ENCODE measurements at places on chromosomes 4 and X.

DNA sequence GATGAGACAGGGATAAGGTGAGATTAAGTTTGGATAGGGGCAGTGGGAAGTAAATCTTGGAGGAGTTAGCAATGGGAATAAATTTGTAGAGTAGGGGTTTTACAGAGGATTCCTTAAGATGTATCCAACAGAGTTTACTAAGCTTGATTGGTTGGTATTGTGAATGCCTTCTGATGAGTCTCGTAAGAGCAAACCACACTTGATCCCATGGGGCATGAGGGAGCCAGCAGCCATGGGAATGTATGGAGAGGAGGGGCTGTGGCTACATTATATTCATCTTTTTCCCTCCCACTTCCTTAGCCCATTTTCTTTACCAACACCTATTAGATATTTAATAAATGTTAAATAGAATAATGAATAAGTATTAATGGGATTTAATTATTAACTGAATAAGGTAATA is 126.6 kb upstream of the NDST3 start:
- no peak for DNase-seq

DNA sequence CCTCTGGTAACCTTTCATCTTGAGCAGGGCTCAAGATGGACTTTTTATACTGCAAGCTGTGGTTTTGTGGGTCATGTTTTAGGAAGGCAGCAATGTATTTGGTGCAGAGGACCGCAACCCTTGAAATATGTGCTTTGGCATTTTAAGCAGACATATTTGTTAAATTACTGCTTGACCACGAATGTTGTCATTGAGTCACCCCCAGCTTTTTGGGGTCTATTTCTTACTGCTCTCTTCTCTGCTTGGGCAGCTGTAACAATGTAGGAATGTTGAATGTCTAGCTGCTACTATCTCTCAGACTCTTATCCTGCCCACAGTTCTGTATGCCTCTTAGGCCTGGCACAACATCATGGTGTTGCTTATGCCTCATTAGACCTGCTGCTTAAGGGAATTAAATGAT is 6.0 kb downstream of the RBPJ start:
- DNase-seq: no peak

DNA sequence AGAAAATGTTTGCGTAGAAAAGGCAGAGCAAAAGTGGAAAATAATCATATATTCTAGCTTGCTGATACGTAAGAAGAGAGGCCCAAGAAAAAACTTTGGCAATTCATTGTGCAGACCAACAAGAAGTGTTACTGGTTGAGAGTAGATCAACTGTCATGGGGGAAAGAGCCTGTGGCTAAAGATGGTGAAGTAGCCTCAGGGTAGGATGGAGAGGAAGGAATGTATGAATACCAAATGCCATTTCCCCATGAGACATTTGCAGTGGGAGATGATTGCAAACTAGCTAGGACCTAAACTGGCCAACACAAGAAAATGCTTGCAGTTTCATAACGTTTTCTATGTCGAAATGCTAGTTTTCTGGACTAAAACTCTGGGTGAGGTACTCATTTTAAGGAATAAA is 47.7 kb upstream of the ADGRL3 start:
- no peak for DNase-seq

GRCh38 chr4:96134806-96135205 is 294.9 kb downstream of the PDHA2 start:
- no peak for DNase-seq

GRCh38 chrX:37409278-37409677 is 60.1 kb downstream of the PRRG1 start:
- no peak for DNase-seq

All from B cell (primary cell).